ENCODE measurements at places on chromosomes 4 and X.

DNA sequence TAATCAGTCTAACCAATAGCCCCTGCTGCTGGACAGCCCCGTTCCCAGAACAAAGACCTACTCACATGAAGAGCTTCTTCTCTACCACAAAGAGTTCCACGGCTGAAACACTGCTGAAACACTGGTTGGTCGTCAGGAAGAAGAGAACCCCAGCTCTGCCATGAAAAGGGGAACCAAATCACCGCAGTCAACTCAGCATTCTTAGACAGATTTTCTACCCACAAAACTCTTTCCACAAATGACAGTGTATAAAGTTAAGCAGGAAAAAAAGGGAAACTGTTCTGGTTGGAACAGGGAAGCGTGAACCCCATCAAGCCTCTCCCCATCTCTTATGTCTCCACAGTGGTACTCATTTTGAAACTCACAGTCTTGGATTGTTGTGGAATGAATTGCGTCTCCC, 57.3 kb downstream of the ABCG2 start:
- DNase-seq, result no peak

- DNase-seq, result no peak
These were observed 529.6 kb upstream of the IGFBP7 start for GRCh38 chr4:57639561-57640382.

GRCh38 chr4:108458681-108459080, 161.7 kb upstream of the RPL34 start:
- no peak for DNase-seq

GRCh38 chrX:150167482-150168324, 195.4 kb upstream of the MAMLD1 start:
- DNase-seq, result no peak

DNA sequence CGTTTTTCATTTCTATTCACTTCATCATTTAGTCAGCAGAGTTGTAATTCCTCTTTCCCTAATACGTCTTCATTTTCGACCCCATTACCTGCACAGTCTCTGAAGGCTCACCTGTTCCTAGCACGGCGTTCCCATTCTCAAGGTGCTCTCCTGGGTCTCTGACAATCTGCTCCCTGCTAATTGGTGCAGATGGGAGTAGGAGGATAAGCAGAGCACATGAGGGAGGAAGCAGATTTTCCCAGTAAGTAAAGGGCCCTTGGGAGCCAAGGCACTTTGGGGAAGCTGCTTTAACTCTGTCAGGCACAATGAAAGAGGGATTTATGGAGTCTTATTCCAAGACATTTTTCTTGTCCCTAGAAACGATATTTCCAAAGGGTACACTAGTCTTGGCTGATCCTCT, 466.4 kb downstream of the STIM2 start:
- no peak for DNase-seq

- DNase-seq, result peak; percentile 35
These were observed 224.5 kb downstream of the PCDH18 start for GRCh38 chr4:137307806-137308205.

GRCh38 chr4:130210864-130211263, 1114.9 kb downstream of the C4orf33 start:
- DNase-seq, result no peak

- no peak for DNase-seq
These were observed 102.4 kb upstream of the PLAC1 start for GRCh38 chrX:134760650-134761049.

DNA sequence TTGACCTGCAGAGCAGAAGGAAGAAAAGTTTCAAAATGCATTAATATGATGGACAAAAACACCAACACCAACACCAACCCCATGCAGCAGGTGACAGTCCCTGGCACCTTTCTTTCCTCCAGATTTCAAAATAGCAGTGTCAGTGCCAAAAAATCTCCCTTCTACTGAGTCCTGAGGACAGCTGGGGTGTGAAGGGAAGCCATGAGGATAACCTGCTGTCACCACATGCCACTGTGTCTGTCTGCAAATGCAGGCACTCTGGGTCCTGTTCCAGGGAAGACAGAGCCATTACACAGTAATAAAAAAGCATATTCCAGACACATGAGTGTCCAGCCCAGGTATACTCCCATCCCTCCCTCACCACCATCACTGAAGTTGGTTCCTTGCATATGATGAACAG, 187.5 kb downstream of the BMP15 start:
- no peak for DNase-seq

GRCh38 chr4:167399201-167399600, 164.9 kb upstream of the SPOCK3 start:
- no peak for DNase-seq

DNA sequence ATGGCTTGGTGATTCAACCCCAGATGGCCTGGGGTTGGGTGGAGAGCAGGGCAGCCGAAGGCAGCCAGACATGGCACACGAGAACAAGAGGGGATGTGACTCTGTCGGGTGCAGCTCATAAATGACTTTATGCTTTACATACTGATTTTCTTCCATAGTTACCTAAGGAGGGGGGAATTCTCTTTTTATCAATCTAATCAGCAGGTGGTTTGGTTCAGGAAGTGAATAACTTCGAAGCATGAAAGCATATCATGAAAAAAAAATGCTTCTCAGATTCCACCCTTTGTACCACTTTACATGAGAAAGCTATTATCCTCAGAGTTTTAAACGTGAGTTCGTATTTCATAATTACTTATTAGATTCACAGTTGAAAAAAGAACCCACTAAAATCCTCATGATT, 908.9 kb upstream of the LCORL start:
- DNase-seq, result no peak

DNA sequence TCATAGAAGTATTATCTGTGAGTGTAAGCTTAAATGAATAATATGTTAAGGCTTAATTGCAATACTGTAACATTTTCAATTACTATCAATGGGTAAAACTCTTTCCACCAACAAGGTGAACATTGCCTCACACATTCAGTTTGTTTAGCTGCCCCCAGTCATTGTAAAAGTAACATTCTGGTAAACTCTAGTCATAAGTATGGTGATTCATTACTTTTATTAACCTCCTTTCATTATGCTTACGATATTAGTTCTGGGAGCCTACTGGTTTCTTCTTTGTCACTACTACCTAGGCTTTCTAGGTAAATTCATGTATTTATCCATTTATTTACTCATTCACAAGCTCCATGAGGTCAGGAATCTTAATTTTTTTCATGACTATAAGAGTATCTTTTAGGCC, 412.8 kb upstream of the SLIT2 start:
- DNase-seq, result no peak

DNA sequence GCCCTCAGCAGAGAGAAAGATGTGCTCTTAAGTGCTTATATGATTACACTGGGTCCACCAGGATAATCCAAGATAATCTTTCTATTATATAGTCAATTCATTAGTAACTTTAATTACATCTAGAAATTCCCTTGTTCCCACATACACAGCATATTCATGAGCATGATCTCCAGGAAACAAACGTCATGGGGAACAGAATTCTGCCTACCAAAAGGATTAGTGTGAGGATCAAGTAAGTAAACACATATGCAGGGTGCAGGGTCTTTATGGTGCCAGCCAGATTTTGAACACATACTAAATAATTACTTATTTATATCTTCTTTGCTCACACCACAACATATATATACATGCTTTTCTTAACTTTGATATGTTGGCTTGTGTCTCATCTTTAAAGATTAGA, 169.1 kb downstream of the KCTD8 start:
- DNase-seq, result no peak

DNA sequence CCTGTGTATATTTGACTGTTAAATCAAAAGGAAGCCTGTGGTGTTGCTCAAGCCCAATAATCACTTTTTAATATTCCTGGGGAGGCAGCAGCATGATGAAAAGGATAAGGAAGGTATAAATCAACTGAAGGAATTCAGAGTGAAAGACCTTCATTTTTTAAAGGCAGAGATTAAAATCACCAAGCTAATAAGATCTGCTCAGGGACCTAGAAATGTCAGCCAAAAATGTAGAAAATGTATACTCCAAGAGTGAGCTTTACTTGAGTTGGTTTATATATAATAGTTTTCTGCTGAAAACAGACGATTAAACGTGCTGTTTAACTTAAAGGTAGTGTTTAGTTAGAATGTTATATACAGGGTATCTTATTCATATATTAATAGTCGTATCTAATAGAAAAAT, 549.3 kb downstream of the IQCM start:
- no peak for DNase-seq

GRCh38 chr4:79964400-79965211, 108.4 kb downstream of the ANTXR2 start:
- no peak for DNase-seq

GRCh38 chr4:121555315-121556107, 141.3 kb downstream of the ANXA5 start:
- no peak for DNase-seq

DNA sequence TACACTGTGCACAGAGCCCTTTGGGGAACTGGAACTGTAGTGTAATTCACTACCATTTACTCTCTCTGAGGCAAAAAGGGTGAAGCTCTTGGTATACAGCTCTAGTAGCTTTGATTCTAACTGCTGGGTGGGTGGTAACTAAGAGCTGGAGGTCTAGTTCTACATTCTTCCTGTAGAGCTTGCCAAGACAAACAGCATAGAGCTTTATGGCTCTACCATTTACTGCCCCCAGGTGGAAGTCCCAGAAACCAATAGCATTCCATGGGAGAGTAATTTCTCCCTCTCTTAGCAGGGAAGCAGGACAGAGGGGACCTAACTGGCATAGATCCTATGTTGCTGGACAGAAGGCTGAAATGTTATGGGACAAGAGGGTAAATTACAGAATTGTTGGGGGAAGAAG, 26.7 kb downstream of the HDAC8 start:
- DNase-seq, result no peak

- DNase-seq, result no peak
These were observed 41.6 kb upstream of the NKRF start for GRCh38 chrX:119647552-119648420.

DNA sequence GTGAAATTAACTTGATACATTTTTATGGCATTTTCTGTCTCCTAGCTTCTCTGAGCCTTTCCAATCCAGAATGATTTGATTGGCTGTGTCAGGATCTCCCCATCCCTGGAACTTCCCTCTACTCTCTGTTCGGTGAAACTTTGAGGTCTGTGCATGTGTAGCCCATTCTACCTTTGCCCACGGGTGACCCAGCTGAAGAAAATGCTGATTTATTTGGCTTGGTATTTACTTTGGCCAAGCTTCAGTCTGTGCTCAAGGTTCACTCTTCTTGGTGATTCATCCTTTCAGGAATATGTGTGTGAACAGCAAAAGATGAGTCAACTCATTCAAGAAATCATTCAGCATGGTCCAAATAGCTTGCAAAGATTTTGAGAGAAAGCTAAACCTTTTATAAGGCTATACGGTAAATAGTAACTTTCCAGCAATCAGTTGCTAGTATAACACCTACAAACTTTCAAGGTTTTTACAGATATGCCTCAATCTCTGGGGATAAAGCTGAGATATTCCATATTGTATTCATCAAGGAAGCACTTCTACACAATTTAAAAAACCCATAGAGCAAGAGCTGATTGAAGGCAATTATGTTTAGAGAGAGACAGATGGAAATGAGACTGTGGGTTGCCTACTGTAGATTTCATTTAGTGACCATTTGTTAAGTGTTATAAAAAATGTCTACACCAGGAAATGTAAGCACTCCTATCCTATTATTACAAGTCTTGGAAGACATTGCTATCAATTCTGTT, 233.9 kb upstream of the CXXC4 start:
- peak; percentile 19 for DNase-seq

DNA sequence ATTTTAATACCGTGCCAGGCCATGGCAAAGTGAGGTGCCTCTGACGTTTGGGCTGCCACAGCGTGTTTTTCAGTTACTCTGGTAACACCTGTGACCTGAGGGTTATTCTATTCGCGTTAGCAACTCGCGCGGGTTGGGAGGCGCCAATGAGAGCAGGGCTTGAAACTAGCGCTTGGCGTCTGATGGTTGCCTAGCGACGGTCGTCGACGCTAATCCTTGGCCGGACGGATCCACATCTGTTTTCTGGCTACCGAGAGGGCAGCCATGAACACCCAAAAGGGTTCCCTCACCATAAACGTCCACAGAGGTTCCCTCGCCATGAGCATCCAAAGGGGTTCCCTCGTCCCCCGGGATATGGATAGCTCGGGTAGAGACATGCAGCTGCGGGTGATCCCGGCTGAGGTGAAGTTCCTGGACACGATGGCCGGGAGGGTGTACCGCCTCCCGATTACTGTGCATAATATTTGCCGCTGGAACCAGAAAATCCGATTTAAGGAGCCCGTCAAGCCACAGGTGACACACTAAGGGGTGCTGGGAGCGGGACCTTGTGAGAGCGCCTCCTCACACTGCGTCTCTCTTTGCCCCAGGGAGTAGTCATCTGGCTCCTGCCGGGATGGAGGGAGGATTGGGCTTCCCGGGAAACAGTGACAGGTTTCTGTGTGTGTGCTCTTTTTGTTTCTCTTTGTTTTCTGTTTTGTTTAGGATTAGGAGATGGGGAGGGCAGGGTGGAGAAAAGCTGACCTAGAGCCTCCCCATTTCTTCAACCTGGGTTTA, at the start of gene CFAP47:
Gene CFAP47, plus strand, starts transcription at position 199 of the 774 bp plus-strand sequence. Its CDS starts 66 bp downstream, at position 265.
- peak; percentile 67 for DNase-seq

DNA sequence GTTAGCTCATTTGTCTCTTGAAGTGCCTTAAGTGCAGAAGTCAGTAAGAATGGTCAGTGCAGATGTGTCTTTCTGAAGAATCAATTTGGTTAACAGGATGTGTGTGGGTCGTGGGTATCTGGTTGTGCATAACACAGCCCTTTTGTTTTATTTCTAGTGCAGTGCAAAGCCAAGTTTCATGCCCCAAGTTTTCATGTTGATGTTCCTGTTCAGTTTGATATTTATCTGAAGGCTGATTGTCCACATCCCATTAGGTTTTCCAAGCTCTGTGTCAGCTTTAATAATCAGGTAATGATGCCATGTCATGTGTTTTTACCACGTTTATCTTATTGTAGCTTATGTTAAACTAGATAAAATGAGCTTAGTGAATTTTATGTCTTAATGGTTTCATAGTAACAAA, 27.4 kb downstream of the TRAPPC11 start:
- DNase-seq, result no peak

GRCh38 chrX:100625985-100626491, 10.6 kb downstream of the TSPAN6 start:
- no peak for DNase-seq

DNA sequence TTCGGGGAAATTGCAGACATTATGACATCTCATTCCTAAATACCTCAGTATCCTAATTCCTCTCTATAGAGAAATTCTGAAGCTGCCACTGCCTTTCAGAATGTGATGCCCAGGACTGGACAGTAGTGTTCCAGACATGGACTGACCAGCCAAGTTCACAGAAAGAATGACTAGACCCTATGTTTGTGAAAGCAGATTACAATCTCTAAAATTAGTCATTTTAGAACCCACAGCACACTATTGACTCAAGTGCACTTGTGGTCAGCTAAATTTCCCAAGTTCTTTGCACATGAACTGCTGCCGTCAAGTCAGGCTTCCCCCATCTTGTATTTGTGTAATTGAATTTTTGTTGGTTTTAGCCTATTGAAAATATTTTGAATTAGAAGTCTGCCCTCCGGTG, 81.0 kb upstream of the ESX1 start:
- no peak for DNase-seq

GRCh38 chrX:51853251-51853650, 40.2 kb upstream of the MAGED1 start:
- no peak for DNase-seq

- DNase-seq, result no peak
These were observed 65.5 kb downstream of the SH3RF1 start for GRCh38 chr4:169205075-169205743.

Measured in body of pancreas (tissue), 4 donors.